Substantia nigra (tissue), 51 donors: ENCODE measurements at places on chromosomes 2 and 18.

DNA sequence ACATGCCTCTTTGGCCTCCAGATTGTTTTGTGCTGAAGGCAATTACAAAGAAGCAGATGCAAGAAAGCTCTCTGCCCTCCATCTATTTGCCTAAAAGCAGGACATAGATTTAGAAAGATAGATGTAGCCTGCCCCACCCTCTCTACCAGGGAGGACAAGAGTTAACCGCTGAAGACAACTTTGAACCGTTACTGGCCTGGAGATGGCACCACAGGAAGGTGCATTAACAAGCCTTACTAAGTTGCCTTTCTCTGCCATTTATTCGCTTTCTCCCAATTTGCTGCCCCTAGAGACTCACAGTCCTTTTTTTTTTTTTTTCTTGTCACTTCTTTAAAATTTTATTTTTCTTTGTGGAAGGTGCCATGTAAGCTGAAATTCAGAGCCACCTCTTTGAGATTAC is 28.8 kb upstream of the RMDN2 start:
- no peak for DNase-seq

DNA sequence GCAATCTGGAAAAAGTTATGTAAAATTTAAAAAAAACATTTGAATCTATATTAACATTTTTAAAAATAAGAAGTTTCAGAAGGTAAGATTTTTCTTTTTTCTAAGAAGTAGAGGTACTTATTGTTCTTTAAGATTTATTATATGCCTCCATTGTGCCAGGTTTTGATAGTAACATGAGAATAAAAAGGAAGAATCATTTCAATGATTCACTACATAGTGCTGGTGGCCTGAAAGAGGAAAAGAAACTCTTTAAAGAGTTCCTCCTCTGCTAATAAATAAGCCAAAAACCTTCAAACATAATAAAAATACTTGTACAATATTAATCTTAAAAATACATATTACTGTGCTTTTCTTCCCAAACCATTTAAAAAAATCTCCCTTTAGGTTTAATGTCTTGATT is 69.0 kb downstream of the ANKRD44 start:
- DNase-seq, result no peak

DNA sequence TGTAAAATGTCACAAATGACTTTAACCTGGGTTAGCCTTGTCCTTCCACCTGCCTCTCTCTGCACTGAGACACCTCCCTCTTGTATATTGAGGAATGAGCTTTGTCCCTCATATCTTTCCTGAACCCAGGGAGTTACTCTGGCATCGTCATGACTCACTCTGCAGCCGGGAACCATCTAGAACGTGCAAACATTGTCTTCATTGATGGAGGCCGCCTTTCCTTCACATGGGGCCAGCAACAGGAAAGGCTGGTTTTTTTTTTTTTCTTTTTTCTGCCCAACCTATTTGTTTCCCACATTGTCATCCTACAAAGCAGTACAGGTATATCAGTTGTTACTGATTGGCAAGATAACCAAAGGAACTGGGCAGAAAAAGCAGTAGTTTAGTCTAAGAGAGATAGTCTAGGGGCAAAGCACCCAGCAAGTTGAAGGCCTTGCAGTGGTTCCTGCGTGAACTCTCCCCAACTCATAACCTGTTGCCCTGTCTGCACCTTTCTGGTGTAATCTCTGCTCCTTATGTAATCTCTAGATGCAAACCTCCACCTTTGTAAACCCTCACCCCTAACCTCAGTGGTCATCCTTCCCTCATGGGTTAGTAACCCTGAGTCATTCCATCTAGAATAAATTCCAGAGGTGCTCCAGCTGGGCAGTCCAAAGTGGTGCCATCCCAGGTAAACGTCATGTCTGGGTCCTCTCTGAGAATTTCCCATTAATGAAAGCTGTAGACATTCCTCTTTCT is 38.3 kb downstream of the SLC40A1 start:
- DNase-seq, result no peak

GRCh38 chr2:120287183-120288015 is 34.7 kb downstream of the RALB start:
- no peak for DNase-seq

DNA sequence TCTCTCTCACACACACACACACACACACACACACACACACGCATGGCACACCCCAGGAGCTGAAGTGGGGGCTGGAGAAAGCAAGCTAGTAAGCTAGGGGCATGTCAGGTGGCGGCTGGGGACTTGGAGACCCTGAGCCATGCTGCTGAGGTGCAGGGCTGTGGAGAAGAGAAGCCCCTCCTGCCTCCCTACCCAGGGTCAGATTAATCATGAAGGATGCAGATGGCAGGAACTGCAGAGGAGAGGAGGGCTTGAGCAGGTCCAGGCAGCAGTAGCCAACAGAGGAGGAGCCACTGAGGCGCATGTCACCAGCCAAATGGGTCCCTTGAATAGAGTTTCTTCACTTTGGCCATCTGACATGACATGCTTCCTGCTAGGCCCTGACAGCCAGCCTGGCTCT is 9.6 kb downstream of the EDAR start:
- no peak for DNase-seq

DNA sequence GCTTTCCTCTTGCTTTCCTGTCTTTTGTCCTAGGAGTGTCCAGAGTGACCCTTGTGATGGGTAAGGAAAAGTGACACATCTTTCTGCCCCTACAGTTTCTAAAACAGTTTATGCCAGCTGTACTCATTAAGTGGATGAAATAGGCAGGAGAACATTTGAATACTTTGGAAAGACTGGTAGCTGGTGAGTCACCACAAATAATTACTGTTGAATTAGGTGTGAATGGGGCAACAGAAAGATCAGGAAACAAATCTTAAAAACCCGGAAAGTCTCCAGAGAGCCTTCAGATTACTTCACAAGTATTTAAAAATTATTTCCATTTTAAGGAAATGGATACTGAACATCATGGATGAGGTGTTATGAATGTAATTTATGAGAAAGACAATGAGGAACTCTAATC is 278.5 kb downstream of the CLIP4 start:
- no peak for DNase-seq

- DNase-seq, result no peak
These were observed 65.1 kb downstream of the MRPS9 start for GRCh38 chr2:105102963-105103421.

- no peak for DNase-seq
These were observed 53.7 kb upstream of the PTH2R start for GRCh38 chr2:208352644-208353567.

- no peak for DNase-seq
These were observed 30.9 kb downstream of the EMX1 start for GRCh38 chr2:72947952-72948830.

DNA sequence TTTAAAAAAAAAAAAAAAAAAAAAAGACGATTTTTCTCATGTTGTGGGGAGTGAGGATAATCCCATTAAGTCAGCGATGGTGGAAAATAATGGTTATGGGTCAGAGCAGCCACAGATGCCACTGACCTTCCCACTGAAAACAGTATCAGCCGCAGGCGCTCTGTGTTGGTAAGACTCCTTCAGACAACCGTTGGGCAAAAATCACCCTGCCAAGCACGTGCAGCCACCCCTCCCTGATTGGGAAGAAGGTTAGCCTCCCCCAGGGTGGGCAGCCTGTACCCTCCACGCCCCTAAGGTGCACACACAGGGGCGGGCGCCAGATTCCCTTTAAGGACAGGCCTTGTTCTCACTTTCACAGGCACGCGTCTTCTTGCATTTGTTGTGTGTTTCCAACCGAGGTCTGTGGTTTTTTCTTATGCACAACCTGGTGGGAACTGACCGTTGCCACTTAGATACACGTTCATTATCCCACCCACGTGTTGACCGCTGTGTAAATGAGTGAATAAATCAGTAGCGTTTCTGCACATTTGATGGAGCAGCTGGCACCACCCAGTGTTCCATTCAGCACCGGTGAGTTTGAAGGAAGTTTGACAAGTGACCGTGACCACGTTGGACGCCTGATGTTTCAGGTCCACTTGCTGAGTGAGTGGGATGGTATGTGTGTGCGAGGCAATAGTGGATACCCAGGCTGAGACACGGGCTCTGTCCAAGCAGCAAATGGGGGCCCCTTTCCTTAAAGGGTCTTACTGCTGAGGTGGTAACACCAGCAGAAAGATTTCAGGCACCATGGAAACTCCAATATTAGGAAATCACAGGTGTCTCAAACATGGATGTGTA is 197.8 kb downstream of the GBX2 start:
- no peak for DNase-seq

GRCh38 chr2:28594000-28594331 is 98.1 kb downstream of the PLB1 start:
- DNase-seq, result no peak

- no peak for DNase-seq
These were observed 105.0 kb upstream of the DNAJC10 start for GRCh38 chr2:182611009-182611408.

DNA sequence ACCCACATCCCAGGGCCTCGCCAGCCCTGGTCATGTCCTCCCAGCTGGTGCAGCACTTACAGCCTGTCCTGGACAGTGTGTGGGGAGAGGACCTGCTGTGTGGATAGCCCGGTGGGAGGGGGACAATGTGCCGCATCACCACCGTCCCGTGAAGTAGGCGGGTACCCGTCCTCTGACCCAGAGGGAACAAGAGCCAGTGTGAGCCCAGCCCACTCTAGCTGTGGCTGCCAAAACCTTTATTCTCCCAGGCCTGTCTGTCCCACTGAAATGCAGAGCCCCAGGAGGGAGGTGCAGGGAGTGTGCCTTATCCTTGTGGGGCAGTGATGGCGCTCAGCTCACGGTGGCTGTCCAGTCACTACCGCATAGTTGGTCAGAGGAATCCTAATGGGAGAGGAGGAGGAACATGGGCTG is 1.7 kb downstream of the TRAF3IP1 start:
- no peak for DNase-seq

GRCh38 chr18:63823516-63824219 is 48.5 kb downstream of the SERPINB7 start:
- DNase-seq, result no peak

DNA sequence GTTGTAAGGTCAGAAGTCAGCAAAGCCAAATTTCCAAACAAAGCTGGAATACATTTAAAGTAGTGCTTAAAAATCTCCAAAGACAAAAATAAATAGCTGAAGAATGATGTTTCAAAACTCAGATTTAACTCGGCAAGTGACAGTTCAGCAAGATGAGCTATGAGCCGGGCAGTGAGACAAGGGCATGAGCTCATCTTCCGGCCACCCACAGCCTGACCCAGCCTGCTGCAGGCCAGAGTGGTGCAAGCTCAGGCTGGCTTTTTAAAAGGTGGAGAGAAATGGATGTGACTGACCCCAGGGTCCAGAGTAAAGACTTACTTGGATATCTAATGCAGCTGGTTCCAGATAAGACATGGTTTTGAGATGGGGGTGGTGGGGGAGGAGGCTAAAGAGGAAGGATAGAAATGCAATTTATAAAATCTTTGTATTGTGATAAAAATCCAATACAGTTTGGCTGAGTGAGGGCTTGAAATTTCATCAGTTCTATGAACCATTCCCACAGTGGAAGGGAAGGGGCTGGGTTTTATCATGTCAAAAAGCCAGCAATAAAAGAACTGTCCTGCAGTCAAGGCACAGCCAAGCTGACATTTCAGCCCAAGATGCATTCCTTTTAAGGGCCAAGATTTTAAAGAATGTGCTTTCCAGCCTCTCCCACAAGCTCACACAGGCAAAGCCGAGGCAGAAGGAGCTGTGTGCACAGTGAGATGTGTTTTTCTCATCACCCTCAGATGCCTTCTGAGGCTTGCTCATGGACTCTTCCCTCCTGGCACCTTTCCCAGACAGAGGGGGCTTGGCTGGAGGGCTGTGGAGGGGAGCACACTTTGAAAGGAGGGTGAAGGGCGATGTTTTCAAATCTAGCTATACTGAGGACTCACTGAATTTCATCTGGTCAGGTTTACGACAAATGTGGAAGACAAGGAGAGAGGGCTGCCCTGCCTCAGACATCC is 97.9 kb upstream of the KLHL29 start:
- no peak for DNase-seq

DNA sequence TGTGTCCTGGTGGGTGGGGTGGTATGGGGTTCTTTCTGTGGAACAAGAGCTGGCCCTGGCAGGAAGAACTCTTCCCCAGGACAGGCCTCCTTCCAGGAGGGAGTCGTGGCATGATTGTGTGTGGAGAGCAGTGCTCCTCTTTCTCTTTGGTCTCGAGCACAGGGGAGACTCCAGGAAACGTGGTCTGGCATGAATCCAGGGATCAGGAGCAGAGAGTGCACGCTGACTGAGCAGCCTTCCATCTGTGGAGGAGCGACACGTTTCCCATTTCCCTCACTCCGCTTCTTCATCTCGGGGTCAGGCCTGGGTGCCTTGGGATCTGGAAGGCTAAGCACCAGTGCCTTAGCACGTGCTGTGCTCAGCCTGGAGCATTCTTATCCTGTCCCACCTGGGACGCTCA is 132.0 kb upstream of the HDAC4 start:
- DNase-seq, result no peak

DNA sequence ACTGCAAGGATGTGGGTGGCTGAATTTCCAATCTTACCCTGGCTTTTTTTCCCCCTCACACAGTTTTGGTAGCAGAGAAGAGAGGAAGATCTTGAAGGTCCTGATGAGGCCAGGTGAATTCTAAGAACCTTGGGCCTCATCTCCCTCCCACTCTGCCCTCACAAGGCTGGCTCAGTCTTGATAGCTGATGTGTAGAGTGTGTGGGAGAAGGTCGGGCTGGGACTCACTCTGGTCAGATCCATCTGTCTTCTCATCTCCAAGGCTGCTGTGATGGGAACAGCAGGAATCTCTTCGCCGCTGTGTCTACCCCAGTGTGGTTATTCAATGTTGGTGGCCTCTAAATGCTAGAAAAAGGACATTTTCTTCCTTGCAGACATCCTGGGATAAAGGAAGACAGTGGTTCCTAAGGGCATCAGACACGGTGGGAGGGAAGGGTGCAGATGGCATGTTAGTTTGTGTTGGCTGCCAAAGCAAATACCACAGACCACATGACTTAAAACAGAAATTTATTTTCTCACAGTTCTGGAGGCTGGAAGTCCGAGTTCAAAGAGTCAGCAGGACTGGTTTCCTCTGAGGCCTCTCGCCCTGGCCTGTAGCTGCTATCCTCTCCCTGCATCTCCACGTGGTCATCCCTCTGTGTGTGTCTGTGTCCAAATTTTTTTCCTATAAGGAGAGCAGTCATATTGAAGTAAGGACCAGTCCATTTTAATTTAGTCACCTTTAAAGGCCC is 37.6 kb upstream of the MGAT4A start:
- DNase-seq, result no peak

GRCh38 chr2:129276978-129277584 is 702.4 kb upstream of the RAB6C start:
- no peak for DNase-seq

GRCh38 chr2:212995920-212996319 is 155.5 kb downstream of the IKZF2 start:
- no peak for DNase-seq

GRCh38 chr18:22451796-22452195 is 34.1 kb upstream of the CTAGE1 start:
- DNase-seq, result no peak

DNA sequence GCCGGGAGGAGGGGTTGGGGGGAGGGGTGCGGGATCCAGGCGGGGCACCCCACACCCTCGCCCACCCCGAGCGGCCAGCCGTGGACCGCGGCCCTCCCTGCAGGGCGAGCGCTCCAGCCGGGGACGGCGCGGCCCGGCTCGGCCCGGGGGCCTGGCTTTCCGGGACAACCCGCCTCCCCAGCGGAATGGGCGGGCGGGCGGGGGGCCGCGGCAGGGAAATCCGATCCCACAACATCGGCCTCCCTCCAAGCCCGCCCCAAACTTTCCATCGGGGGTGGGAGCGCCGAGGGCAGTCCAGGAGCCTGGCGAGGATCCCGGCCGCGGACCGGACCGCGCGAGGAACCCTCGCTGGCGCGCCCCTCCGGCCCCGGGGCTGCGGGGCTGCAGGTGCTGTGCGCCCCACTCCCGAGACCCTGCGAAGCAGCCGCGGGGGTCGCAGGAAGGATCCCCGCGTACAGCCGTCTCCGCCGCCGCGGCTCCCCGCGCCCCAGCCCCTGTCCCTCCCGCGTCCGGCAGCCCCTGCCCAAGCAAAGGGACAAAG is 529 bp downstream of the SEMA4C start:
- peak; percentile 61 for DNase-seq
